ENCODE measurements at places on chromosomes 5 and 9.

GRCh38 chr5:57335092-57335660 lies 147.4 kb downstream of the ACTBL2 start:
- DNase-seq: no peak

DNA sequence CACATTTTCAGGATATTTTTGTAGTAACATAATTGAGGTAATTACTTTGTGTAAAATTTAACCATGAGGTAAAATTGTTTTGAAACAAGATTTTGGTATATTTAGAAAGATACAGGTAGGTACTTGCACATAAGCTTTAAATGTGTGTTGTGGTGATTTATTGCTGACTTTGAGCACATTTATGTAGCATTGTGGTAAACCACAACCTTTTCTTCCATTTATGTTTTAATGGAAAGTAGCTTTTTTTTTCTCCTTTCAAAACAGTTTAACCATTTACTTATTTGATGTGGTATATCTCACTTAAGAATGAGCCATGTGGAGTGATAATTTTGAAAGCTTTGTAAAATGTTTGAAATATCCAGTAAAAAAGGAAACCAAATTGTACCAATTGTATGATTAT lies 35.6 kb downstream of the FCHO2 start:
- no peak for DNase-seq

GRCh38 chr9:132404228-132404881 lies 2.3 kb downstream of the TTF1 start:
- DNase-seq: peak; percentile 57

- DNase-seq: no peak
Observed at GRCh38 chr5:167064198-167064776, 1227.2 kb upstream of the WWC1 start.

DNA sequence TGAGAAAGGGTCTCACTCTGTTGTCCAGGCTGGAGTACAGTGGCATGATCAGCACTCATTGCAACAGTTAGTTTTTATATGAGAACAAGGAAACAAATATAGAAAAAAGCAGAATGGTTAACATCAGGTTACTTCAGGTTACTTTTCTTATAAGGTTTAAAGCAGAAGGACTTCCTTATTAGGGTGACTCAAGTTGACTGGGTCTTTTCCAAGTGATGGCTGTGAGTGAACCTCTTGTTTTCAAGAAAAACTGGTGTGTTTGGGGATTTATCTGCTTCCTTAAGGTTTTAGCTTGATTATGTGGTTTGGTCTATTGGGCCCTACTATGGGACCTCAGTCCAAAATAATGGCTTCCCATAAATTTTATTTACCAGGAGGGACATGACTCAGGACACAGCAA lies 99.2 kb downstream of the ARRDC3 start:
- no peak for DNase-seq

GRCh38 chr5:13212886-13213285 lies 731.6 kb downstream of the DNAH5 start:
- no peak for DNase-seq

DNA sequence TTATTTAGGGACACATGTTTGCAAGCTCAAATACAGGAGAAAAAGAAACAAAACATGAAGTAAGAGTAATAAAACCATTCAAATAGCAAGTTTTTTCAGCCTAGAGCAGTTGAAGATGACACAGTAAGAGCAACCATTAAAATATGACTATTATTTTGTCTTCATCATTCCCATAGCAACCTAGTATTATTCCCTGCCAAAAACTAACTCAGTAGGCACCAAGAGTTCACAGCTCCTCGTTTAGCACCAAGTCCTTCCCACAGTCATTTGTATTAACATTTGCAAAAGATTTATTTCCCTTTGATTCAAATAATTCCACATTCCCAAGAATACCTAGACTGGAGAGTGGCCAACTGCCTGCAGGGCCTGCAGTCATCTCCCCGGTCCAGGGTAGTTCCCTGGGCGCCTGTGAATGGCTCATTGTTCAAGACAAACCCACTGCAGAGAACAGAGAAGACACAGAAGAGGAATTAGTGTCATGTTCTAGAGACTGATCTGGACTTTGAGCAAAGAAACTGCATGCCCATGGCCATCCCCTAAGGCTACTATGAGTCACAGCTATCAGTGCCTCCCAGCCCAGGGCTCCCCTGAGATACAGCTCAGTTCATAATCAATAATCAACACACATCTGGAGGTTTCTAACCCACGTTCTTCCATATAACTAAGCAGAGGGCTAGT lies 139.1 kb upstream of the MAP3K1 start:
- no peak for DNase-seq

GRCh38 chr5:57499262-57500050 lies 16.8 kb upstream of the ACTBL2 start:
- DNase-seq: peak; percentile 15

DNA sequence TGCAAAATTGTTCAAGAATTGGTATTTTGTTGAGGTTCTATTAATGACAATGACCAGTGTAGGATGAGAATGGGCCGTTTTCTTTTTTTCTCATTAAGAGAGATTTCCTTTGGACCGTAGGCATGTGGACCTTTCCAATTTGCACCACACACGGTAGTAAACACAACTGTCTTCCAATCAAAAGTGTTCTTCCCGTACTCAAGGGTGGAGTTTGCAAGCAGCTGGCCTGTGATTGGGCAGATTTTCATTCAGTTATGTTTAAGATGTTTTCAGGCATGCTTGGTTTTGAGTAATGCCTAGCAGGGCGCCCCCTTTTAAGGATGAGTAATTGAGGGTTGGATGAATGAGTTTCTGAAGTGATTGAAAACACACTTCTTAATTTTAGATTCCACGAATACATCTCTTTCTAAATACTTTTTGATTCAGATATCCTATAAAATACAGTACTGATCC lies 2.5 kb downstream of the KDM3B start:
- peak; percentile 71 for DNase-seq

DNA sequence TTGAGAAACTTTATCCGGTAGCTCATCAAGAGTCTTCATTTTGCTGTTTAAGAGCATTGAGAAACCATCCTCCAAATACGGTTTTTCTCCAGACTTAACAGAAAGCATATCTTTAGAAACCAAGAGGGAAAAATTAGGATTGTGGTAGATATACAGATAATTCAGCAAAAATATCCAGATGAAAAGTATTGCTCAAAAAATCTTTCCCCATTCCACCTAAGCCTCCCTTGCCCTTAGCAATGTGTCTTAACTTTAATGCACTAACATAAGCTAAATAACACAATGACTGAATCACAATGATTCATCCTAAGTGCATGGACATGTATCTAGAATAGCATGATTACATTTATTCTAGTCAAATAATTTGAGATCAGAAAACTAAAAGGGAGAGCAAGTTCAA lies 130.3 kb upstream of the TARS1 start:
- no peak for DNase-seq

DNA sequence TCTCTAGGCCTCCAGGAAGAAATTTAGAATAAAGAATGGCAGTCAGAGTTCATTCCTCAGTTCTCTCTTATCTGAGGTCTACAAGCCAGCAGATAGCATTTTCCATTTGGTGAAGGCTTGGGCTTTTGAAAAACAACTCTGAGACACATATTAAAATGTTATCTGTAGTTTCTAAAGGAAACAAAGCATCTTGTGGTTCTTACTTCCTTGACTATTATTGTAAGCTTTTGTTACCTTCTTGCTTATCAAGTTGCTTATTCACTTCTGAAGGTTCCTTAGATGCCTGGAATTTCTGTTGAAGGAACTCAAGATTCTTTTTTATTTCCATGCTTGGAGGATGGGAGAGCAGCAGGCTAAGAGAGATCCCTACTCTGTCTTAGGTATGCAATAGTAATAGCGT lies 79.2 kb upstream of the MRPS30 start:
- no peak for DNase-seq

DNA sequence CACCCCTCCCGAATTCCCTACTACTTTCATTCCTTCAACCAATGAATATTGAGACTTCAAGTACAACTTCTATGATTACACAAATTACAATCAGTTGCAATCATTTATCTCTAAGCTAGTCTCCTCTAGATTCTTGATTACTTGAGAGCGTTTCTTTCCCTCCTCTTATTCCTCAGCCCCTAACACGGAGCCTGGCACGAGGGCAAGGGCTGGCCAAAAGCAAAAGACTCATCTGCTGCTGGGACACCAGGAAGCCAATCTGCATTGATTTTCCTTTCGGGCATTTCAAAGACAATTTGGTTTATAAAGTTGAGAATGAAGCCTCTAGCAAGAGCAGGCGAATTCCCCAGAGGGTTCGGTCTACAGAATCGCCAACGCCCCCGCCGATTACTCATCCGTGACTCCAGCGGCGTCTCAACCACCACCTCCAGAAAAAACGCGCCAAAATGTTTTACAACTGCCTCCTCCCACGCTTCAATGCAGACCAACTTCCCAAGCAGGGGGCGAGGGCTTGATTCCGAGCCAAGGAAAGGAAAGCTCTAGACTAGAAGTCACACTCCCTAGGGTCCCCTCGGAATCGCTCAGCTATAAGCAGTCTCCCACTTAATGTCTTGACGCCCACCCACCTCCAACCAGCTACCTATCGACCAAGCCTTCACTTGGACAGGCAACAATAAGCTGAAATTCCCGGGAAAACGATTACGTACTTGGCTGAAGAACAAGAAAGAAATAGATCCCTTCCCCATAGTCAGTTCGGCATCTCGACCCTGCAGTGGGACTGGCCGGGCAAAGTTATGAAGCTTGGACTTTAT lies 1.5 kb downstream of the PCSK1 start:
- DNase-seq: no peak

DNA sequence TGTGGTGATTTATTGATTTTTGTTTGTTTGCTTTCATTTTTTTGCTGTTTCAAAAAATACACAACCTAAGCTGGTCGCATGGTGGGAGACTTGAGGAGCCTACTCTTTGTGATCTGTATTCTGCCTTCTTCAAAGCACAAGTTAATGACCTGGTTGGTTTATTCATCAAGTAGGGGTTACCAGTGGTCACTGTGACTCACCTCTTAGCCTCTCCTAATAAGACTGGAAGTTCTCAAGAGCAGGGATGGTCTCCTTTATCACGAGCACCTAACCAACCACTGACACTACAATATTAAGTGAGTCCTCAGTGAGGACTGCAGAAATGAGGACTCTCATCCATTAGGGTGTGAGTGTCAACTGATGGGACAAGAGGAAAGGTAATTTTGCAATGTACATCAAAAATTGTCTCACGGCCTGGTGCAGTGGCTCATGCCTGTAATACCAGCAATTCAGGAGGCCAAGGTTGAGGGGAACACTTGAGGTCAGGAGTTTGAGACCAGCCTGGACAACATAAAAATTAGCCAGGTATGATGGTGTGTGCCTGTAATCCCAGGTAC lies 13.6 kb upstream of the MTMR12 start:
- no peak for DNase-seq

DNA sequence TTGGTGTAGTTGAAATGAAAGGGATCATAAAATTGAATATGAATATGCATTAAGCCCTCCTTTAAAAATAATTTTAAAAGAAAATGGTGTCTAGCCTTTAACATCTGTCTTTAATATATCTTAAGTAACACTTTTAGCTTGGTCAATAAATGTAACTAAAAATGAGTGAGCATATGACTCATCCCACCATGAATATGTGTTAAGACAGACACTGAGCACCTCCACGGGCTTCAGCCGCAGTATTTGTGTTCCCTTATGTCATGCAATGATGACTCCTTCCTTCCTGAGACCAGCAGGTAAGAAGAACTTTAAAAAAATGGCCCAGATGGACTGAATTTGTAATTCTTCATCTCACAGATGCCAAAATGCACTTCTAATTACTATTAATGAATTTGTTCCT lies 563.2 kb downstream of the NR2F1-AS1 start:
- no peak for DNase-seq

DNA sequence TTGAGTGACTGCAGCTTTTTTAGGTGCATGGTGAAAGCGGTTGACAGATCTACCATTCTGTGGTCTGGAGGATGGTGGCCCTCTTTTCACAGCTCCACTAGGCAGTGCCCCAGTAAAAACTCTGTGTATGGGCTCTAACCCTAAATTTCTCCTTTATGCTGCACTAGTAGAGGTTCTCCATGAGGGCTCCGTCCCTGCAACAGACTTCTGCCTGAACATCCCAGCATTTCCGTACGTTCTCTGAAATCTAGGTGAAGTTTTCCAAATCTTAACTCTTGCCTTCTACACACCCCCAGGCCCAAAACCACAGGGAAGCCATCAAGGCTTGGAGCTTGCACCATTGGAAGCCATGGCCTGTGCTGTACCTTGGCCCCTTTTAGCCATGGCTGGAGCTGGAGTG lies 1898.1 kb upstream of the NUDT12 start:
- DNase-seq: no peak

GRCh38 chr5:54573812-54574489 lies 56.4 kb downstream of the SNX18 start:
- no peak for DNase-seq

- DNase-seq: no peak
Observed at GRCh38 chr9:121173501-121173900, 28.2 kb downstream of the RAB14 start.

DNA sequence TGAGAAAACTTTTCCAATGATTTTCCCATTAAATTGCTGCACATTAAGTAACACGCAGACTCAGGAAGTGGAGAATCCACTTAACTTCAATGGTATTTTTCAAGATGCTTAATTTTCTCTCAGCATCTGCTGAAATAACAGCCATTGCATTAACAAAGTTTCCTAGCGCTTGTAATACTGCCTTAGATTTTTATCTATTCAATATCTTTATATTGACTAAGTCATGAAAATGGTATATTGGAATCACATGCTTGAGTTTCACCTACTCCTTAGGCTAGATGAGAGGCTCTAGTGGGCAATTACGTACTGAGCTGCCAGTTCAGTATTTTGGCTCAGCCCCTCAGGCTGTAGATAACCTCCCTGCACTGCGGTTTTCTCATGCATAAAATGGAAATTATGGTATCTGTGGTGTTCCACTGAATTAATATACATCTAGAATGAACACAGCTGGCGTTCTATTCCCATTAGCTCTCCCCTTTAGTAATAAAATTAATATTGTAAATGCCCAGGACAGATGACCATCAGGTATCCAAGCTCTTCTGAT lies 112.9 kb downstream of the MTX3 start:
- DNase-seq: no peak

DNA sequence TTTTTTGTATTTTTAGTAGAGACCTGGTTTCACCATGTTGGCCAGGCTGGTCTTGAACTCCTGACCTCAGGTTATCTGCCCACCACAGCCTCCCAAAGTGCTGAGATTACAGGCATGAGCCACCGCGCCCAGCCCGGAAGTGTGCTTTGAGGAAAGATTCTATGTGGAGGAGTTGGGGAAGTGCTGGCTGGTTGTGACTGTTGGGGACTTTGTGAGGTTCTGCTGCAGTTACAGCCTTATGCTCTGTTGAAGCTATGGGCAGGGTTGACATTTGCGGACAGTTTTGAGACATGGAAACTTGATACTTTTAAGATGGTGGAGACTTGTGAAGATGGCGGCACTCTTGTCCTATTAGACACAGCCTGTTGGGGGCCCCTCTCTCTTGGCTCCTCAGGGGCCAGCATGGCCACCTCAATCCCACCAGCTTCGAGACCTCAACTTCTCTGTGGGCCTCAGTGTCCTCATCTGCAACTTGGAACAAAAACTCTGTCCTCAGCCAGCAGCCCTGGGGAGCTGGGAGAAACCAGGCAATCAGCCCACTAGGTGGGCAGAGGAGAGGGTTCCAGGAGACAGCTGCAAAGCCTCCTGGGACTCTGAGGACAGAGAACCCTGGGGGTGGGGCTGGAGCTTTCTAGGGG lies 24.9 kb downstream of the C9orf50 start:
- no peak for DNase-seq

All from CD4-positive, alpha-beta memory T cell (primary cell).